Cerebellar cortex (tissue), 1 donor: ENCODE measurements at places on chromosomes 1 and 21.

DNA sequence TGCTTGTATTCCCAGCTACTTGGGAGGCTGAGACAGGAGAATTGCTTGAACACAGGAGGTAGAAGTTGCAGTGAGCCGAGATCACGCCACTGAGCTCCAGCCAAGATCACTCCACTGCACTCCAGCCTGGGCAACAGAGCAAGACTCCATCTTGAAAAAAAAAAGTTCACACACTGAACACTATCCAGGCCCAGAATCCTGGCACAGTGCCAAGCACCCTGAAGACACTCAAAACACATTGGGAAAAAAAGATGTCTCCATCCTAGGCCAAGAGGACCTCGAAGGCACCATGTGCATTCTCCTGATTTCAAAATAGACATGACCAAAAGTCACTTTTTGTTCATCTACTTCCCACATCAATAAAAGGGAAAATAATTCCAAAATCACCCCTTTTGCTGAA, 38.7 kb downstream of the SLC9A1 start:
- DNase-seq, result no peak

DNA sequence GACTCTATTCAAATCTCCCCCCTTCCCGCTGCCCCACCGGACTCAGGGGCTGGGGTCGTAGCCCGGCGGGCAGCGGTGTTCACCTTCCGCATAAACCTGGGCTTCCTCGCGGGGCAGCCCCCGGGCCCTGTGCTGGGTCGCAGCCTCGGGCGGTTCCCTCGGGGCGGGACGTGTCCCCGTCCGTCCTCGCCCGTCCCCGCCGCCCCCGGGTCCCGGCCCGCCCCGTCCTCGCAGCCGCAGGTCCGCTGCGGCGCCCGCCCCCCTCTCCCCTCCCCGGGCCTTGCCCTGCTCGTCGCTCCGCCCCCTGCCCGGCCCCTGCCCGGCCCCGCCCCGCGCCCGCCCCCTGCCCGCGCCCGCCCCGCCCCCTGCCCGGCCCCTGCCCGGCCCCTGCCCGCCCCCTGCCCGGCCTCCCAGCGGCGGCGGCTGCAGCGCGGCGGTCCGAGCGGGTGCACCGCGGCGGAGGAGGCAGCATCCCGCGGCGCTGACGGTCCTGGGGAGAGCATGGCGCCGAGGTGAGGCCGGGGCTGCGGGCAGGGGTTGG, at the start of gene COL18A1:
Gene COL18A1, plus strand, starts transcription at position 436 of the 541 bp plus-strand sequence. Its CDS starts 66 bp downstream, at position 502.
- DNase-seq, result no peak

DNA sequence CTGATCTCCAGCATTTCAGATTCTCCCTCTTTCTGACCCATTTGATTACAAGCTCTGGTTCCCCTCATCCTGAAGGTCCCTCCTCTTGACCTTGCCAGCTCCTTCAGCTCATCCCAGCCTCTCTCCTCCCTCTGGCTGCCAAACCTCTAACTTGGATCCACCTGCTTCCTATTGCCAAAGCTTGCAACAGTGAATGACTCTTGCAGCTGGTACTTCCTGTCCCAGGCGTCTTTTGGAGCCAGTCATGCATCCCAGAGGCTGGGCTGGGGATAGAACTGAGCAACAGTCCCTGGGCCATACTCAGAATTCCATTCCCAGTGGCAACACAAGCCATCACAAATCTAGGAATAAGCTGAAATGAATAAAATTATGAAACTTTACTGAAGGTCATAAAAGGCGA, 27.7 kb upstream of the SPOCD1 start:
- DNase-seq, result no peak

GRCh38 chr1:33400153-33400911, 30.6 kb downstream of the PHC2 start:
- no peak for DNase-seq

DNA sequence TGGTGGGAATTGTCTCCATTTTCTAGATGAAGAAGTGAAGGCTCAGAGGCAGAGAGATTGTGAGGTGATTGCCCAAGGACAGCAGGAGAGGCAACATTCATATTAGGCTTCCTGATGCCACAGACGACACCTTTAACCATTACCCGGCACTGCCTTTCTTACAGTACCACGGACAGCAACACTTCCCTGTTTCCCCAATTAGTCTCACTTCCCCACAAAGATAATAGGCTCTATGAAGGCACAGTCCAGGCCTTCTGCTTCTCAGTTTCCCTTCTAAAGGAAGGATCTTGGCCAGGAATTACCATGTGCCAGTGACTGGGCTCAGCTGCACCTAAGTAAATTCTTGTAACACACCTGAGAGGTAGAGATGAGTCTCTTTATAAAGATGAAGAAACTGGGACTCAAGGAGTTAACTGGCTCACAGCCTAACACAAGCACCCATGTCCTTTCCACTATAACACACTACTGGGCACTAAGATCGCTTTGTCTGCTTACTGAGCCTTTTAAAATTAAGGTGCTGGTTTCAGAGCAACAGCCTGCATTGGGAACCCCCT, 9.6 kb downstream of the IGSF9 start:
- no peak for DNase-seq

GRCh38 chr1:91022518-91022929, 689 bp upstream of the ZNF644 start:
- DNase-seq, result no peak

DNA sequence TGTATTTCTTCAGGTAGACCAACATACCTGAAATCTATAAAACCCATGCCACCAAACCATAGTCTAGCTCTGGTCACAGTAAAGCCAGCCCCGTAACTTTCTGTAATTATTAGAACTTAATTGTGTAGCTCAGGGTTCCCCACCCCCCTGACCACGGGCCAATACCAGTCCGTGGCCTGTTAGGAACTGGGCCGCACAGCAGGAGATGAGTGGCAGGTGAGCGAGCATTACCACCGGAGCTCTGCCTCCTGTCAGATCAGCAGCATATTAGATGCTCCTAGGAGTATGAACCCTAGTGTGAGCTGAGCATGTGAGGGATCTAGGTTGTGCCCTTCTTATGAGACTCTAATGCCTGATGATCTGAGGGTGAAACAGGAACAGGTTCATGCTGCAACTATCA, 14.6 kb downstream of the TENT5C start:
- no peak for DNase-seq

DNA sequence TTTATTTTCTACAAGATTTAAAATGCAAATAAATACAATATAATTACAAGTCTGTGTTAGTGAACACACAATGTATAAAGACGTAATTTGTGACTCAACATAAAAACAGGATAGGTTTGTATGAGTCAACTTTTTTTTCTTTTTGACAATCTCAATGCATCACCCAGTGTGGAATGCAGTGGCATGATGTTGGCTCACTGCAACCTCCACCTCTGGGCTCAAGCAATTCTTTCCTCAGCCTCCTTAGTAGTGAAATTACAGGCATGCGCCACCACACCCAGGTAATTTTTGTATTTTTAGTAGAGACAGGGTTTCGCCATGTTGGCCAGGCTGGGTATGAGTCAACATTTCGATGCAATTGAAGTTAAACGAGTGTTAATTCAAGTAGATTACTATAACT, 5.9 kb upstream of the SPRR2E start:
- no peak for DNase-seq

- DNase-seq, result no peak
Measured at GRCh38 chr1:111556325-111557037, 53.0 kb upstream of the ADORA3 start.

GRCh38 chr1:225481738-225482137, 53.9 kb upstream of the LBR start:
- no peak for DNase-seq

DNA sequence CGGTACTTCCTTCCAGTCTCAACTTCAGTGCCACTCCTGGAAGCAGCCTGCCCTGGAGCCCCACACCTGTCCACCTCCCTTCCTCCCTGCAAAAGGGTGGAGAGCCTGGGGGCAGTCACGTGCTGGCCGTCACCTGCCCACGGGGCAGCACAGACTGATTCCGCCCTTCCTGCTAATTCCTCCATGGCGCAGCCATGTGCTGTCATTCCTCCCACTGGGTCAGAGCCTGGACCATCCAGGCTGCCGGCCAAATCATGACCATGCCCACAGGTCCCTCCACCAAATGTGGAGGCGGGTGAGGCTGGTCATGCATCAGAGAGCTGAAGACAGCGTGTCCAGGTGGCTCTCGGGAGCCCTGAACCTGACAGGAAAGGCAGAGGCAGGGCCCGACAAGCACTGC, 24.4 kb upstream of the GPR153 start:
- DNase-seq, result peak; percentile 78

GRCh38 chr1:110948038-110948810, 15.5 kb downstream of the LRIF1 start:
- DNase-seq, result no peak
